ENCODE measurements at places on chromosomes 7 and 10.

DNA sequence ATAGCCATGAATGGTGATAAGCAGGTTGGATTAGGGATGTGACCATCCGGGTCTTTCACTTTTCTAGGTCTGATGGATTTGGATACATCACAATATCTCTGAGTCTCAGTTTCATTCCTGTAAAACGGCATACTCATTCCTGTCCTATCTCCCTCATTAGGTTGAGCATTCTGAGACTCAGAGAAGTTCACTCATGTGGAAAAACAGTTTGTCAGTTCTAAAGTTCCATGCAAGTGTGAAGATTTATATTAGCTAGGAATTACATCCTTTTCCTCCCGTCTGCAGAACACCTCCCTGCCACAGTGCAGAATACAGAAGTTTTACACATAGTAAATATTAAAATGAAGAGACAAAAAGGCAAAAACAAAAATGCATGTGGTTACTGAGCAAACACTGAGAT is 94.2 kb upstream of the SLC25A13 start:
- no peak for DNase-seq

GRCh38 chr10:102493771-102494170 is 8.7 kb downstream of the ACTR1A start:
- no peak for DNase-seq

- DNase-seq = no peak
Measured at GRCh38 chr10:113765910-113766309, 14.4 kb downstream of the PLEKHS1 start.

DNA sequence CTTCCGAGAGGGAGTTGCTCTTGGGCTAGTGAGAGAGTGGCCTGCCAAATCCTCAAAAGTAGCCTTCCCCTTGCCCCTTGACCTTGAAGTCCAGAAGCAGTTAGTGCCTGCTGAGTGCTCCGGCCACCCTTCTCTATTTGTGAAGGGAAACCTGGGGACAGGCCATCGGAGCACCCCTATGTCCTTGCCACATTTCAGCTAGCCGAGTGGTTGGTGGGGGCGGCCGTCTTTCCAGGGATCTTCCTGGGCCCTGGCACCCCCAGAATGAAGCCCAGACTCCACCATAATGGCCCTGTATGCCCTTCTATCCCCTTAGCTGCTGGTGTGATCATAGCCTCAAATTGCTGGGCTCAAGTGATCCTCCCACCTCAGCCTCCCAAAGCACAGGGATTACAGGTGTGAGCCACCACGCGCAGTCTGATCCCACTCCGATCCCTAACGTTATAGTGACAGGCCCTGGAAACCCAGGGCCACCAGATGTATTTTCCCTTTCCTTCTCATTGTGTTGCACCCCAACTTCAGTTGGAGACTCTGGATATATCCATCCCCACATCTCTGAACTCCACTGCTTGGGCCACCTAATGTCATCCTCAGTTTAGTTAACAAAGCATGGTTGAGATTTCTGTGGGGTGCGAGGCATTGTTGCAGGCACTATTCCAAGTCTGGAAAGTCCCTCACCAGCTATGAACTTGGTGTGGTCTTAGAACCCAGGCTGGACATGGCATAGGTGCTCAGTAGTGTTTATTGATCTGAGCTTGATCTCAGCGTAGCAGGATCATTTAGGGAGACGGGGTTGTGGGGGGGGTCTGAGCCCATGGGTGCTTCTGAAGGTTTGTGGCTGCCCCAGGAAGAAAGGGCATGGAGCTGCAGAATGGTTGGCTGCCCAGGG is 1.6 kb downstream of the TSPAN14 start:
- no peak for DNase-seq

DNA sequence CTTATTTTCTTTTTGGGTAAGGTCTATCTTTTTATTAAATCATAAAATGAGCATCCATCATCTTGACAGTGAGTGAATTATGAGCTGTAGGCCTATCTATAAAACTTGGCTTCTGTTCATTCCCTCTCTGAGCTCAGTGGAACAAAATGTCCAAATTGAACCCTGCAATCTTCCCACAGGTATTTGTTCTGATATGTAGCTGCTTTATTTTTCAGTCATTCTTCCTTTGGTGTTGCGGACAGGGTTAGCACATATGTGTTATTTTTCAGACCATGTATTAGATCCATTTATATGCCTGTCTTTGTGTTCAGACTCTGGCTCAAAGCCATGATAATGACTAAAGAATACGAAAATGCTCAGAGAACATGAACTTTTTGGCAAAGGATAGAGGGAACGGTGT is 201.6 kb upstream of the KIAA1217 start:
- DNase-seq = no peak

GRCh38 chr7:21898265-21898930 is 47.3 kb downstream of the CDCA7L start:
- no peak for DNase-seq

- DNase-seq = no peak
Measured at GRCh38 chr7:151310578-151310977, 31.0 kb upstream of the NUB1 start.

GRCh38 chr10:88858491-88858890 is 6.8 kb upstream of the ANKRD22 start:
- DNase-seq = no peak

- DNase-seq = no peak
Measured at GRCh38 chr10:132883391-132883881, 58.9 kb downstream of the CFAP46 start.

GRCh38 chr10:2619916-2620315 is 447.4 kb upstream of the PFKP start:
- no peak for DNase-seq
